DMS 273 treated with DMSO at 0.1 percent for 48 hours (cell line): ENCODE measurements at places on chromosomes 12 and 14.

DNA sequence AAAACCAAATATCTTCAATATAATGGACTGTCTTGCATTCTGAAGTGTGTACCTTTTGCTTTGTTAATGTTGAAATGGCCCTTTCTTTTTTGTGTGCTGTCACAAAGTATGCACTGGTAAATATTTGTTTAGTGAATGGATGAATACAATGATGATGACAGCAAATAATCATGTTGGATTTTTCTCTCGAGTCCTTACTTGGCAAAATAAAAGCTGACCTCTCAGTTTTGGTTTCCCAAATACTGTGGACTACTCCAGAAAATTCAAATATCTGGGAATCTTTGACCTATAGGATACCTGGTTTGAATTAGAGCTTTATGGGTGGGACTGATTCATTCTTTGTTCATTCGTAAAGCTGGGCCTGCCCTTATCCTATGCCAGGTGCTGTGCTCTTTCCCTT lies 5.5 kb downstream of the UBE3B start:
- DNase-seq = no peak

GRCh38 chr12:27821259-27821973 lies 41.4 kb upstream of the MANSC4 start:
- no peak for DNase-seq

DNA sequence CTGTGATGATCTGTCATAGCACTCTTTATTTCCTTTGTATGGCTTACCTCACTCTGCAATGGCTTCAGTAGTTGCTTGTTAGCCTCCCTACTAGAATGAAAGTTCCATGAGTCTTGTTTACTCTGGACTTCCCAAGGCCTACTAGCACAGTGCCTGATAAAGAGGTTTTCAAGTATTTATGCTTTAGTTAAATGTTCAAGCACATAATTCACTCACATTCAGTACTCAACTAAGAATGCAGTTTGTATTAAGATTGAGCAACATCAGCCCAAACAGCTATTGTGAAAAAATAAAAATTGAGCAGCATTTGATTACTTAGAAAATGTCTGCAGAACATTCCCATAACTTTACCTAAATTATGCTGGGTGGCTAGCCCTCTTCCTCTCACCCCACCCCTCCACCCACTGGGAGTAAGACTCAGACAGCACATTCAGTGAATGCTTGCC lies 158.9 kb upstream of the AMIGO2 start:
- DNase-seq = no peak

DNA sequence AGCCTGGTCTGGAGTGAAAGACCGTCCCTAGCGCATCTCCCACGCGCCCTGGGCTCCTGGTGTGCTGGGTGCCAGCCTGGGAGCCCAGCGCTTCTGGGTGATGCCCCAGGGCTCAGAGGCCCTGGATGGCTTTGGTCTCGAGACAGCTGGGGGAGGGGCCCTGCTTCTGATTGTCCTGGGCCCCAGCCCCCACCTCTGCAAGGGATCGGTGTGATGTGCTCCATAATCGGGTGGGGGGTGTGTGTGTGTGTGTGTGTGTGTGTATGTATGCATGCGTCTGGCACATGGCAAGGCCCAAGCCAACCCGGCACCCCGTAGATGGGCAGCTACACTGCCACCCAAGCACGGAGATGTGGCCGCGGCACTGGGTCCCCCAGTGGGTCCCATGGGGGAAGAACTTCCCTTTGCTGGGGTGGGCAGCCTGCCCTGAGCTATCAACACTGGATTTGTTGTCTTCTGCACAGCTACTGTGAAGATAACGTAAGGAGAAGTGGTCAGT lies 3.1 kb downstream of the ZBTB42 start:
- no peak for DNase-seq

- no peak for DNase-seq
These were observed 3.5 kb downstream of the EPYC start for GRCh38 chr12:91001306-91001705.

GRCh38 chr14:90154110-90154509 lies 92.3 kb downstream of the KCNK13 start:
- no peak for DNase-seq

DNA sequence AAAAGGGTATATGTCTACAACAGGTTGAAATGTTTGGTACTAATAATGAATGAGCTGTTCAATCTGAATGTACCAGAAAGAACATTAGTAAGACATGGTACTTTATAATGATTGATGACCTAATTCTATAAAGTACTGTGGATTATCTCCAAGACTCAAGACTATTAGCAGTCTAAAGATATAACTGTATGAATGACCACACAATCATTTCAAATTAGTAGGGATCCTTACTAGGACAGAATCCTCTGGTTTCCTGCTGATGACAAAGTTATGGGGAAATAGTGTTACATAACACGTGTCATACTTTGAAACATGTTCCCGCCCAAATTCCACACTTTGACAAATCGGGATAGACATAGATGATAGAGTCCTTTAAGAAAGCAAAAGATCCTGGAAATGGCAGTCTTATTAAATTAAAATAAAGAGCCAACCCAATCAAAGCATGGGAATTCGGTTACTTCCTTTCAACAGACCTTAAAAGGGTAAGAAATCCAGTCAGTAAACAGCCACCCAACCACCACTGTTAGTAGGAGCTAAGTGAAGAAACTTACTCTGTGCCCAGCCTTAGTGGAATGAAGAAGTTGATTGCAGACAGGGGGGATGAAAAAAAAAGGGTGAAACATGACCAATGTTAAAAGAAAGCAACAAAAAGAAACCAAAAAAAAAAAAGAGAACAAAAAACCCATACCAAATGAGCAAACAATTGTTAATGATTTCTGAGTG lies 2.8 kb downstream of the VPS29 start:
- no peak for DNase-seq

DNA sequence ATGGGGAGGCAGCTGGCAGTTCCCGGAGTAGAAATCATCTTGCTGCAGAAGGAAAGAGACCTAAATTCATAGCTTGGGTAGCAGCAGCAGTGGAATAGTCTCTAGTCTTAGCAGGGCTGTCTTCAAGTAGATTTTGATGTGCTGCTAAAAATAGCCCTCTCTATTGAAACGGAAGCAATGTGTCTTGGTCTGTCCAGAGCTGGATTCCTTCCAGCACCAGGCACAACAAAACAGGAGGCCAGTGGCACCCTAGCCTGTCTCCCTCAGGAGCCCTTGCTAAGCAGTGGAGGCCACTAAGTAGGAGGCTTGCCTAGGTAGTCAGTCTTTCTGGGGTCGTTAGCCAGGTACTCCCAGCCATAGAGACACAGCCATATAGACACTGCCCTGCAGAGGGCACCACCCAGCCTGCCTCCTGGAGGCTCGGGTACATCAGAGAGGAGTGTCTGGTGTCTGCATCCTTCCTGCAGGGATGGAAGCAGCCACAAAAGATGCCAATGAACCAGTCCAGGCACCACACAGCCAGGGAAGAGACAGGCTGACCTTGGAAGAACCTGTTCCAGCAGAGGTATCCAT lies 97.5 kb downstream of the CRACR2A start:
- no peak for DNase-seq

- DNase-seq = no peak
These were observed 36.5 kb downstream of the FBXO33 start for GRCh38 chr14:39395555-39396254.

DNA sequence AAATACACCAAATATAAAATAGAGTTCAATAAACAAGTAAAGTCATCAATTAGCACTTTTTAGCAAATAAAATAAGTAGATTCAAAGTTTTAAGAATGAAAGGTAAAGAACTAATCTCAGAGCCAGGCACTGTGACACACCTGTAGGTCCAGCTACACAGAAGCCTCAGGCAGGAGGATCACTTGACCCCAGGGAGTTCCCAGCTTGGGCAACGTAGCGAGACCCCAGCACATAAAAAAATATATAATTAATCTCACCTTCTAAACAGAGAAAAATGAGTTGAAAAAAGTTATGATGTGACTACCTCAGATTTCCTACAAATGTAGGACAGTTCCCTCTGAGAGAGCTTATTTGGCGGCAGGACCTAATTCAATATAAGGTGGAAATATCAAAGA lies 19.3 kb downstream of the DAD1 start:
- DNase-seq = no peak

- no peak for DNase-seq
These were observed 21.1 kb downstream of the GYS2 start for GRCh38 chr12:21583587-21583986.

DNA sequence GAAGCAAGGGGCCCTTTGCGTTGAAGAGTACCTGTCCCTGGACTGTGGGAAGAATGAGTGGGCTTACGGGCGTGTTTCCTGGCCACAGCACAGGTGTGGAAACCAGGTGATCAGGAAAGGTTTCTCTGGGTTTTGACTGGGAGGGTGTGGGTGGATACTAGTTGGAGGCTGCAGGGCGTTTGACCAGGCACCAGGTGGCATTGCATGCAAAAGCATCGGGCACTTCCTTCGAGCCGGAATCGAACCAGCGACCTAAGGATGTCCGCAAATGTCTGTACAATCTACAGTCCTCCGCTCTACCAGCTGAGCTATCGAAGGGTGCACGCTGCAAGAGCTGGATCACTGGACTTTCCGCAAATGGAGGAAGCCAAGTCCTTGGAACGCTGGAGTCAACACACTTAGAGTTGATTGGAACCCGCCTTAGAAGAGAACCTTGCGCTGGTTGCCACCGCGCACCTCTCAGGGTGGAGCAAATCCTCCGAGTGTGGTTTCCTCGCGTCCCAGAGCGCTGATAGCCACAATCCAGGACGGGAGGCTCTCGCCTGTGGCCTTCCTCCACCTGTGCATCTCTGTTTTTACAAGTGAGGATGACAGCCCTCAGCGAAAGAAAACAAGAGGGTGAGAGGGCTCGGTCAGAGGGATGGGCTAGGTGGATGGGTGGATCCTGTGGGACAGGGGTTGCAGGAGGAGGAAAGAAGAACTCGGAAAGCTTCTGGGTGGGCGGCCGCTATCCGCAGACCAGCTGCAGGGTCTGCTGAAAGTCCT lies 21.2 kb upstream of the RNASE4 start:
- DNase-seq = peak; percentile 88

- peak; percentile 96 for DNase-seq
These were observed at the start of gene CCNB1IP1 for GRCh38 chr14:20332788-20333493. CCNB1IP1 (minus strand) TSS chr14:20333279; CDS start chr14:20316523, 16,756 bp downstream.

GRCh38 chr12:42180990-42181596 lies 36.4 kb upstream of the GXYLT1 start:
- DNase-seq = no peak

DNA sequence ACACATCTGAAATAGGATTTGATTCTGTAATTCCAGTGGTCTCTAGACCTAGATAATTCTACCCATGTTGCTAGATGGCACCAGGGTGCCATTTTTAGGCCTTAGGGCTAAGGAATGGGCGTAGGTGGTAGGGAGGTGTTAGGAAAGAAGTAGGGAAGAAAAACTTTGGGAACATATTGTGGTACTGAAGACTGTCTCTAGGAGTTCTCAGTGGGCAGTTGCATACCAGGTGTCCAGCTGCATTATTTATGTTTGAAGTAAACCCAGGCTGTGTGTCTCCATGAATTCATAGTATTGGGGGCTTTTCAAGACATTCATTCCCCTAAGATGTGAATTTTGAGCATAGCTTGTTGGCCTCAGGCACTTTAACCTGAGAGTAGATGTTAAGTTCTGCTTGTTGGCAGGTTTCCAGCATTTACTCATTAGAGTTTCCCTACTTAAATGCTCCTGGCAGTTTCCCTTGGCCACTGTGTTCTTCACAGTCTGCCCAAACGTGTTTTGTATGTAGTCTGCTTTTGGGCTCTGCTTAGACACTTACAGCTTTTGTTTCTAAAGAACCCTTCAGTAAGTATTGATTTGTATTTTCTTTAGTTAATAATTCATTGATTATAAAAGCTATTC lies 31.5 kb upstream of the CCT2 start:
- DNase-seq = no peak

GRCh38 chr14:31927348-31927832 lies 149.7 kb upstream of the ARHGAP5 start:
- DNase-seq = no peak

DNA sequence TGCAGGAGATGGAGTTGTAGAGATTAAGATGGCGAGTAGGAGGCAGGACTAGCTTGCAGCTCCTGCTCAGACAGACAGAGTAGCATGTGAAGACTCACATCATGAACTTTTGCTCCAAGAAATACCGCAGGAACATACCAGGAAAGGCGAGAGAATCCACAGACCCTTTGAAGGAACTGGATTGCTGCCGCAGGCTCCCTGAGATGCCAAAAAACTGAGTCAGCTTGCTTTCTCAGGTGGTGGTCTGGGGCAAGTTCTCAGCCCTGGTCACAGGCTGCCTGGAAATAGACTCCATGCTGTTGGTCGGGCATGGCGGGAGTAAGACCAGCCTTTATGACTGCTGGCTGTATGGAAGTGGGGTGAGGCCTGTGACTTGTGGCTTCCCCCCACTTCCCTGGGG lies 163.6 kb upstream of the NAV3 start:
- DNase-seq = no peak

GRCh38 chr14:75519826-75520728 lies 2.2 kb upstream of the BATF start:
- DNase-seq = no peak

DNA sequence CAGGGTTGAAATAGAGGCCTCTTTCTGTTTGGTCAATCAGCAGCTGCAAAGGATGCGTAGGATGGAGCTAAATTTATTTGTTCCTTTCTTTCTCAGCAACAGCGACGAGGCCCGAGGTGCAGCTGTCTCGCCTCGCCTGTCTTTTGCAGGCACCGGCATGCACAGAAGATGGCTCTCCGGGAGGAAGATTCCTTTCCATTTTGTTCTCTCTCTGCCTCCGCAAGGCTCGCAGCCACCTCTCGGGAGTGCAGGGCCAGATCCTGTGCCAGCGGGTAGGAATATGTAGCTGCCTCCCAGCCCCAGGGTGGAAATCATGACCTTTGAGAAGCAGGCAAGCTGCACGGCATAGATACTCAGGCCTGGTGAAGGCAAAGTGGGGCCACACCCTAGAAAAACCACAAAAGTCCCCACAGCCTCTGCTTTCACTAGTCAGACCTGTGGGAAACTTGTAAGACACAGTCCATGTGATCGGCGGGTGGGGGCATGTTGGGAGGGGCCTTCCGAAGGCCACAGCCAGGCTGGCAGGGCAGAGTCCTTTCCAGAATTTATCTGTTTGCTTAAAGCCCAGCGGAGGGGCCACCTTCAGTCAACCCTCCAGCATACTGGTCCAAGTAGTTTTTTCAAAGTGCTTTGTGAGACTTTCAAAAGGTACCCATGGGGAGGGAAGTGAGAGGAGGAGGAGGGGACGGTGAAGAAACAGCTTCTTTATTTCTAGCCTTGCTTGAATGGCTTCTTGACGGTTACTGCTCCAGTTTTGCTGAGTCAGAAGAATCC lies at the start of gene MAP1LC3B2:
TSS of gene MAP1LC3B2 (plus strand) at position 220 of the 774 bp plus-strand sequence. CDS start 16,562 bp downstream, outside the sequence.
- no peak for DNase-seq

DNA sequence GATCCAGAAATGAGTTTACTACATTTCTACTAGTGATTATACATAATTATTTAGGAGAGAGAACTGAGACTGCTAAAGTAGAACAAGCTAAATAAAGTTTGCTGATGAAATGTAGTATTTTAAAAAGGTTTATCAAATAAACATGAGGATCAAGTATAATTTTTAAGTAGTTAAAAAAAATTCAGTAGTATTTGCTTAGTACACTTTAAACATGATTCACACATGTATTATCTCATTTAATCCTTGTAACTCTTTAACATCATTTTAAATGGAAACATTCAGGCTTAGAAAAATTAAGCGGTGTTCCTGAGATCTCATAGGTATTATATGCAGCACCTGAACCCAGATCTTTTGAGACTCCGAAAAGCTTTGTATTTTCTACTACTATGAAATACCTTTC lies 8.7 kb downstream of the SNW1 start:
- DNase-seq = no peak

- no peak for DNase-seq
These were observed 362.2 kb upstream of the DDHD1 start for GRCh38 chr14:53515276-53515675.

GRCh38 chr12:47828008-47828975 lies 8.6 kb upstream of the HDAC7 start:
- no peak for DNase-seq

- no peak for DNase-seq
These were observed 6.3 kb upstream of the LTBP2 start for GRCh38 chr14:74618078-74618952.
